ENCODE measurements at places on chromosomes 1 and 21.

DNA sequence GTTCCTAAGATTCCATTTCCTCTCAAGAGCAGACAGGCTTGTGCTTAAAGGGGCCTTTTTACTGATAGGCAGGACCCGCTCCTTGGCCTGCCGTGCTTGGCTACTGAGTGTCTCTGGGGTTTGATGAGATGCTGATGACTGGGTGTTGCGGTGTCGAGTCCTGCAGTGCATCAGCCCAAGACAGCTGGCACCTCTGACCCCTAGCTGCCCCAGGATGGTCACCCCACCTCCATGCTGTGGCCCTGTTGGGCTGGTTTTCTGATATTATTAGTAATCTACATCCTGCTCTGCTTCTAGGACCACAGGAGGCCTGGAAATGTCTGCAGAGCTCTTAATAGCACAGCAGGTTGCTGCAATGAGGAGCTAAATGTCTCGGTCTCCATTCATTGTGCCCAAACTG is 28.7 kb downstream of the LRRC71 start:
- no peak for DNase-seq

DNA sequence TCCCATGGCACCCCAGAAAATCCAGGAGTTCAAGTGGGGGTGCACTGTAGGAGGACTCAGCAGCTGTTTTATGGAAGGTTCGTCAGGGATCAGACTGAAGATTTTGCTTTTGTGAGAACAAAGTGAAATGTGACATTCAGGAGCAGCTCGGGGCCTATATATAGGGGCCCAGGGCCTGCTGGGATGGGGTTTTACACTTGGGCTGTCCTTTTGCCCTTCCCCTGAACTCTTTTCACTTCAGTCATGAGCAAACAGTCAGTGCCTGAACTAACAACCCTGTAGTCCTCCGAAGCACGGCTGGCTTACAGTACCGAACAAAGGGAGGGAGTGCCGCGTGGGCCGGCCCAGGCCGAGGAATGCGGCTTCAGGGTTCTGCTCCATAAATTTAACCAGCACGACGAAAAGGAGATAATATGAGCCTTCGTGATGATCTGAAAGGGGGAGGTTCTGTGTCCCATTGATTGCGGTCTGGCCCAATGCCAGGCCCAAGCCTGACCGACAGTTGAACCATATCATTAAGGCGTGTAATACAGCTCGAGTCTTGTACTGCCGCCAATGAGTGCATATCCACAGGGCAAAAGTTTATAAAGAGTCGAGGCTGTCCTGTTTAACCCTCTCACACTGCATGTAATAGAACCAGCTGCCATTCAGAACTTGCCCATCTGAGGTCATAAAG is 139.9 kb downstream of the DHRS3 start:
- DNase-seq: peak; percentile 99

- DNase-seq: no peak
These were observed 26.2 kb upstream of the ZC3H12A start for GRCh38 chr1:37448185-37448584.

DNA sequence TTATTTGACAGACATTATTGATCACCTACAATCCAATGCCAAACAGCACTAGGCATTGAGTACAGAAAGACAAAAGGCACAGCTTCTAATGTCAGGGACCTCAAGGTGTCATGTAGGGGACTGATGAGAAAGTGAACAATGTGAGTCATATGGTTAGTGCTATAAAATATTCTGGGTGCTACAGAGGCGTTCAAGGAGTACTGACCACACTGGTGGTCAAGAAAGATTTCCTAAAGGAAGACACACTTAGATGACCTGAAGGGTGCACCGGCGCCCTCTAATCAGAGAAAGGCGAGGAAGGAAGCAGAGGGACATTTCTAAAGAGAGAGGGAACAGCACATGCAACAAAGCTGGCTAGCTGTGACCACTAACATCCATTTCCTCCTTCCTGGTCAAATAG is 64.9 kb upstream of the F3 start:
- DNase-seq: no peak

GRCh38 chr1:247387096-247387495 is 28.9 kb upstream of the NLRP3 start:
- no peak for DNase-seq

- peak; percentile 65 for DNase-seq
These were observed 180.1 kb upstream of the USP25 start for GRCh38 chr21:15549671-15550070.

DNA sequence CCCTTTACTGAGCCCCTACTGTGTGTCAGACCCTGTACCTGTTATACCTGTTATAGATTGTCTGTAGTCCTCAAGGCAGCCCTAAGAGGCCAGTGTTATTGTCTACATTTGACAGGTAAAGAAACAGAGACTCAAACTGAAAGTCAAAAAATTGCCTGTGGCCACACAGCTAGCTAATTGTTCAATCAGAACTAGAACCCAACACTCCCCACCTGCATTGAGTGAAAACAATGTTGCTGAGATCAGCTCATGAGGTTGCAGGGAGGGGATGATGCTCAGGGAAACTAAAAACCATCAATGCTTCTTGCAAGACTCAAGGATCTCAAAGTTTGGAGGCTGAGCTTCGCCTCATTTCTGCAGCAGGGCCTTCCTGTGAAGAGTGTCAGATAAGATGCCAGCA is 109.5 kb upstream of the LMO4 start:
- no peak for DNase-seq

DNA sequence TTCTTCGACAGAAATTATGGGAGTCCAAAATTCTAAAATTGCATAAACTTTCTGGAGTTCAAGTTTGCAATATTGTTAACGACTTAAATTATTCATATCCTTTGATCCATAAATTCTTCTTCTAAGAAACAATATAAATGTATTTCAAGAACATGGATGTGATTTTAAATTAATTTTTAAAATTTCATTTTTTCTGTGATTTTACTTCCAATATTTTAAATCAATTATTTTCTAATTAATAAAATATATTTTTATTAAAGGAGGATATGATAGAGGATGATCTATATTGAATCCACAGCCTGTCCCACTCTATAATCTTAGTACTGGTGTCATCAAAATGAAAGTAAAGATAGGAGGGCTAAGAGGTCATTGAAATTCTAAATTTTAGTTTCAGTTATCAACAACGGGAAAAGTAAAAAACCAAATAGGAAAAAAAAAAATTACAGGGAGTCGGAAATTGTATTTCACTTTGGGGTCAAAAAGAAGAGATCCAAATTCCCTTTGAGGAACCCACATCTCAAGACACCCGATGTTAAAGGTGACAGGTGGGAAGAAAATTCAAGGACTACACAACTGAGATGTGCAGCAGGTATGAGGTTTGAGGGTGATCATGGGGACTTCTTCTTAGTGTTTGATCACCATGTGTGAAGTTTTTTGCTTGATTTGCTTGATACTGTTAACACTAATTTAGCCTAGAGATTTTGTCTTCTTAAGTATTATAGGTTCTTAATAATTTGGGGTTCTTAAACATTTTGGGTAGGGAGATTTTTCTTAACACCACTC is 154.8 kb upstream of the RGS18 start:
- DNase-seq: no peak

GRCh38 chr1:193753038-193753756 is 566.8 kb upstream of the B3GALT2 start:
- no peak for DNase-seq

GRCh38 chr1:69791311-69791710 is 223.6 kb downstream of the LRRC7 start:
- DNase-seq: peak; percentile 33

DNA sequence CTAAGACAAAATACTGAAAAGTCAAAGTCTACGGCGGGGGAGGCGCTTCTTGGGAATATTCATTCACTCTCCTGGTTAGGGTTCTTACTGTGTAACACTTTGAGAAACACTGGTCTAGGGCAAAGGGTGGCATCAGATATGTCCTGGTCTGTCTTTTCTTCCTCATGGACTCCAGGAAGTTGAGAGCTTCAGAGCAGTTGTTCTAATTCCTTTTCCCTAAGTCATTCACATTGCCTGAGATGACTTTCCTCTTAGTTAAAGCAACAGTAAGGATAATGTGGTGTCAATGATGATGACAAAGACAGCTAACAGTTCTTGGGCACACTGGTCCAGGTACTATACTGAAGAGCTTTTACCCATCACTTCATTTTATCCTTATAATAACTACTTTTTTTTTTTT is 27.0 kb downstream of the FGGY start:
- peak; percentile 35 for DNase-seq

- no peak for DNase-seq
These were observed 45.3 kb downstream of the NDC1 start for GRCh38 chr1:53792806-53793205.

DNA sequence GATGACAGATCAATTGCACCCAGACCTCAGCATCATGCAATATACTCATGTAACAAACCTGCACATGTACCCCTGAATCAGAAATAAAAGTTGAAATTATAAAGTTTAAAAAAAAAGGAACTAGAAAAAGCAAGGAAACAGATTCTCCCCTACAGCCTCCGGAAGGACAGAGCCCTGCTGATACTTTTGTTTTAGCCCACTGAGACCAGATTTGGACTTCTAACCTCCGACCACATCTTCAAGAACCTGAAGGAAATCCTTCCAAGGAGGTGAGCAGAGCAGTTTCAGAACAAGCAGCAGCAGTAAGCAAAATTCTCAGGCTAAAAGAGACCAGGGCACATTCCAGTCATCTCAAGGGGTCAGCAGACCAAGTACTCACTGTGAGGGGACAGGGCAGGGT is 54.5 kb downstream of the TM2D1 start:
- no peak for DNase-seq

GRCh38 chr1:7960165-7960564 is 1.3 kb upstream of the PARK7 start:
- no peak for DNase-seq

DNA sequence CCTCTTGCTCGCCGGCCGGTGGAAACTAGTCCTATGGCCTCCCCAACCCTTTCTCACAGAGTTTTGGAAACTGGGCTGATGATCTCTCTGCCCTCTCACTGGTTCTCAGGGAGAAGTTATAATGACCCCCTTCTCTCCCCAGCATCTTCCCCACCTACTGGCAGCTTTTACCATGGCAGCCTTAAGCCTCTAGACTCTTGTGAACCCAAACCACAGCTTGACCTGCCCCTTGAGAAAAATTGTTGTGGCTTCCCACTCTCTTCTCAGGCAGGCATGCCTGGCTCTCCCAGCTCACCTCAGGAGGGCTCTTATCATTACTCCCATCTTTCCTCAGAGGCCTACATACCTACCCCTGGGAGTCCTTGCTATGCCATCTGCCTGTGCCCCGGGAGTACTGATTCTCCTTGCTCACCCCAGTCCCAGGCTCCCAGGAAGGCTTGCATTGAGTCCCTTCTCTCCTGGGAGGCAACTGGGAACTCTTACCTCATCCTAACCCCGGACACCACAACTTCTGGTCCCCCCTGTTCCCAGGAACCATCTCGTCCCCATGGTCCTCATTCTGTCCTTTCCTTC is 1.6 kb downstream of the NSUN4 start:
- DNase-seq: peak; percentile 42

Data from fibroblast of skin of right biceps (primary cell).